Esophagus squamous epithelium (tissue), 5 donors: ENCODE measurements at places on chromosomes 1 and 21. TPM values are rescaled to one million over a fixed set of nuclear protein-coding genes. Genes with fewer than 3 reads are reported as not detected.

DNA sequence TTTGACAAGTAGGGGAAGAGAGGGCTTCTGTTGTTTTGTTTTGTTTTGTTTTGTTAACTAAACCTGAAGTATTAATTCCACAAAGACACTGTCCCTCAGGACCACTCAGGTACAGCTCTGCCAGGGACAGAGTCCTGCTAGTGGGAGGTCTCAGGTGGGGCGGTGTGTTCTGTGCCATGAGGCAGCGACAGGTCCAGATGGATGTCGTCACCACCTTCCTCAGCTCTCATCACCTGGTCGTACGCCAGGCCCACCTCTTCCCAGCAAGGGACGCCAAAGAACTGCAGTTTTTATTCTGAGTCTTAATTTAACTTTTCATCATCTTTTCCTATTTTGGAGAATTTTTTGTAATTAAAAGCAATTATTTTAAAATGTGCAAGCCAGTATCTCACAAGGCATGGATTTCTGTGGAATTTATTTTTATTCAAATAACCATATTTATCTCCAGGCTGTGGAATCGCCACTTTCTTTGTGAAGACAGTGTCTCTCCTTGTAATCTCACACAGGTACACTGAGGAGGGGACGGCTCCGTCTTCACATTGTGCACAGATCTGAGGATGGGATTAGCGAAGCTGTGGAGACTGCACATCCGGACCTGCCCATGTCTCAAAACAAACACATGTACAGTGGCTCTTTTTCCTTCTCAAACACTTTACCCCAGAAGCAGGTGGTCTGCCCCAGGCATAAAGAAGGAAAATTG, 62.5 kb downstream of the POFUT2 start:
- no peak for DNase-seq
- no peak overlapping the region for H3K4me3 ChIP-seq
- H3K36me3 ChIP-seq: peaks cover 5% of the 10 kb centered on the region
- no peaks in the 10 kb centered on the region for H3K27me3 ChIP-seq

GRCh38 chr1:179205284-179205683, 24.2 kb downstream of the ABL2 start:
- H3K27ac ChIP-seq: no peak overlapping the region
- DNase-seq: no peak
- no peaks in the 10 kb centered on the region for H3K27me3 ChIP-seq

DNA sequence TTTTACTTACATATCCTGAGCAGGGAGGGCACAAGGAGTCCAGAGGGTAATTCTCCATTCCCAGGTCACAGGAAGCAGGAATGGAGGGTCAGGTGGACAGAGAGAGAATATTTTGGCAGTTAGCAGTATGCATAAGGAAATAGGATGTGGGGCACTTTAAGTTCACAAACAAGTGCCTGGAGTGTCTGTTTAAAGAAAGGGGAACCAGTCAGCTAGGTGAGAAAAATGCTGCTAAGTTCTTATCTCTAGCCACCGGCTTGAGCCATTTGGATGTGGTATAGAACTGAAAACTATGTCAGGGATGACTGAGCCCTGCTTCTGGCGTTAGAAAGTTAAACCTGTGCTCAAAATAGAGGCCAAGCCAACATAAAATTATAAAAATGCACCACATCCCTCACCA, 739.7 kb upstream of the NCAM2 start:
- no peaks in the 10 kb centered on the region for H3K4me1 ChIP-seq
- no peaks in the 10 kb centered on the region for H3K36me3 ChIP-seq
- no peak overlapping the region for H3K27ac ChIP-seq

- H3K36me3 ChIP-seq: no peaks in the 10 kb centered on the region
- DNase-seq: no peak
- no peak overlapping the region for H3K27ac ChIP-seq
- no peak overlapping the region for H3K4me3 ChIP-seq
- peaks cover 18% of the 10 kb centered on the region for H3K4me1 ChIP-seq
These were observed 61.4 kb downstream of the CD247 start for GRCh38 chr1:167456926-167457325.

The LCE1D gene
- not detected for total RNA-seq

- peaks cover 12% of the 10 kb centered on the region for H3K4me1 ChIP-seq
- DNase-seq: peak; percentile 12
- H3K36me3 ChIP-seq: no peaks in the 10 kb centered on the region
- no peak overlapping the region for H3K4me3 ChIP-seq
- H3K27ac ChIP-seq: no peak overlapping the region
- H3K27me3 ChIP-seq: peaks cover 12% of the 10 kb centered on the region
These were observed 6.5 kb upstream of the PADI2 start for GRCh38 chr1:17125756-17126237.

DNA sequence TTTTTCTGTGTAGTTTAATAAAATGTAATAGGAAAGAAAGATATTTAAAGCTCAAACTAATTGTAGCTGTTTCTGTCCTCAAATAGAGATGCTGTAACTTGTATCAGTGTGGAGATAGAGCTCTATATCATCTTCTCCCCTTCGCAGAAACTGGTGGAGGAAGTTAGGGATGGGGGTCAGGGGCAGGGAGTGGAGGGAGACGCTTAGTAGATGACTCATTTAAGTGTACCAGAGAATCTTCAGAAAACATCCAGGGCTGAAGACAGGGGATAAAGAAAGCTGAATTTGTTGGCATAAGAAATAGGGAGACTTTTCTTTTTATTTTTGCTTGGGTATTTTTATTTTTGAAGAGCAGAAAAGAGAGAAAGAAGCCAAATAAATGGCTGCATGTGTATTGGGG, 282.6 kb upstream of the DPYD start:
- H3K27ac ChIP-seq: no peak overlapping the region
- no peak for DNase-seq
- H3K4me1 ChIP-seq: no peaks in the 10 kb centered on the region
- no peak overlapping the region for H3K4me3 ChIP-seq
- no peaks in the 10 kb centered on the region for H3K27me3 ChIP-seq

GRCh38 chr1:205689479-205689878, 9.2 kb upstream of the SLC45A3 start:
- DNase-seq: no peak
- no peaks in the 10 kb centered on the region for H3K4me1 ChIP-seq
- H3K36me3 ChIP-seq: no peaks in the 10 kb centered on the region
- H3K4me3 ChIP-seq: no peak overlapping the region
- no peak overlapping the region for H3K27ac ChIP-seq
- no peaks in the 10 kb centered on the region for H3K27me3 ChIP-seq

- H3K4me1 ChIP-seq: peaks cover 11% of the 10 kb centered on the region
- DNase-seq: no peak
- H3K36me3 ChIP-seq: no peaks in the 10 kb centered on the region
These were observed 56.8 kb upstream of the IPO9 start for GRCh38 chr1:201772178-201772577.

- H3K36me3 ChIP-seq: no peaks in the 10 kb centered on the region
- H3K27ac ChIP-seq: no peak overlapping the region
- no peak overlapping the region for H3K4me3 ChIP-seq
- peaks cover 14% of the 10 kb centered on the region for H3K4me1 ChIP-seq
- H3K27me3 ChIP-seq: no peaks in the 10 kb centered on the region
- DNase-seq: no peak
These were observed 3.7 kb upstream of the RHEX start for GRCh38 chr1:206049293-206049692.

GRCh38 chr1:59730759-59731478, 83.8 kb upstream of the HOOK1 start:
- peak overlapping the region; percentile 68 for H3K27ac ChIP-seq
- no peak overlapping the region for H3K4me3 ChIP-seq
- no peaks in the 10 kb centered on the region for H3K4me1 ChIP-seq
- no peak for DNase-seq

GRCh38 chr21:33850401-33850800, 65.2 kb downstream of the ATP5PO start:
- no peak for DNase-seq
- H3K4me3 ChIP-seq: no peak overlapping the region
- no peaks in the 10 kb centered on the region for H3K27me3 ChIP-seq
- H3K36me3 ChIP-seq: no peaks in the 10 kb centered on the region
- H3K4me1 ChIP-seq: peaks cover 12% of the 10 kb centered on the region

DNA sequence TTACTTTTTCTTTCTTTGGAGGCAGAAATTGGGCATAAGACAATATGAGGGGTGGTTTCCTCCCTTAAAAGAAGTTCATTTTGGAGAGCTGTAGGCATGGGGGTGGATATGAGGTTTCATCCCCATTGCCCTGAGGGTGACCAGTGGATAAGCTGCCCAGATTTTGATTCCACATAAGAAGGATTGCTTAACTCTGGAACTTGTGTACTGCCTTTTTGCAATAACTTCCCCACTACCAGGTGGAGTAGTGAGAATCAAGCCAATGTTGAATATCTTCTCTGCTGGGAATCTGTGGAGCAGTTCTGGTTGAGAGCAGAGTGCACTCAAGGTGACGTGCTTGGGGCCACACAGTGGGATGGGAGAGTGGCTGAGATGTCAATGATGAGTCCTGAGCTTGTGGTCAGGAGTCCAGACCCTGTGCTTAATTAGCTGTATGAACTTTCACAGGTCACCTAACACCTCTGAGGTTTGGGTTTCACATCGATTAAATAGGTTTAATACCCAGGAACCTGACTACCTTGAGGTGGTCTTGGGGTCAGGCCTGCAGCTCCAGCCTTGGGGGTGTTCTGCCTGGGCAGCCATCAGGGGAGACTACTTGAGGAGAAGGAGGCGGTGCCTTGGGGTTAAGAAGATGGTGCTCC, 152.9 kb downstream of the FCRL5 start:
- H3K27ac ChIP-seq: no peak overlapping the region
- H3K4me1 ChIP-seq: no peaks in the 10 kb centered on the region
- no peak for DNase-seq
- H3K27me3 ChIP-seq: no peaks in the 10 kb centered on the region

- H3K27ac ChIP-seq: no peak overlapping the region
- H3K36me3 ChIP-seq: peaks cover 3% of the 10 kb centered on the region
- H3K4me3 ChIP-seq: no peak overlapping the region
These were observed 21.1 kb downstream of the PIK3C2B start for GRCh38 chr1:204473400-204473965.

The UMODL1 gene
- not detected for total RNA-seq

GRCh38 chr1:160850993-160851392, 11.7 kb downstream of the CD244 start:
- H3K27ac ChIP-seq: no peak overlapping the region
- no peaks in the 10 kb centered on the region for H3K27me3 ChIP-seq
- H3K4me3 ChIP-seq: no peak overlapping the region
- H3K4me1 ChIP-seq: no peaks in the 10 kb centered on the region
- DNase-seq: no peak

DNA sequence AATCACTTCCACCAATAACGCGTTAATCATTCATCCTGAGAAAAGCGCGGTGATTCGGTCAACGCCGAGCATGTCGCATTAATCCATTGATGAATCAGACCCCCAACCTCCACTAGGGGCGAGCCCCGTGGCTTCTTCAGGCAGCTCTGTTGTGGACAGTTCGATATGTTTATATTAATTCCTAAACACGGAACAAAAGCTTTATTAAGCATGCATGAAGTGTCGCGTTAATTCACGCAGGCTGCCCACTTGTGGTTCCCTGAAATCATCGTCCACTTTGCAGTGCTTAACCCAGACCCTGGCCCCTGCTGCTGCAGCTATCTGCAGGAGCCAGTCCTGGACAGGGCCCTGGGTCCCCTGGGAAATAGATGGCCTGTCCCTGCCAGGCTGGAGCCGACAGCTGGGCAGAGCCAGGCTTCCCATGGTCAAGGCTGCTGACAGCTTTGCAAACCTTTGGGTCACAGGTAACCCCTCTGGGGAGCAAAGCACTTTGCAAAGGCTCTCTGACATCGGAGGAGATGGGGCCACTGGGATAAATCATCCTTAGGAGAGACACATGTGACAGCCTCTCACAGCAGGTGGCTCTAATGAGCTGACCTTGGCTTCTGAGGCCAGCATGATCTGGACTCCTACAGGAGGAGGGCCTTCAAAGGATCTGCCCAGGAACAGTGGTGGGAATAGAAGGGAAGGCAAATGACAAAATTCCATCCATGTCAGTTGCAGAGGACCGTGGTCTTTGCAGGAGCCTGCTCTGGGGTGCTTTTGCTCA, 137.0 kb upstream of the AJAP1 start:
- no peak overlapping the region for H3K27ac ChIP-seq
- no peak for DNase-seq
- H3K4me3 ChIP-seq: no peak overlapping the region

The HHAT gene
- 5.2 TPM for total RNA-seq
